ENCODE measurements at places on chromosomes 7 and 10.
A peak's percentile ranks its signal among the peaks of the same experiment; 100 is the strongest.

GRCh38 chr7:69177461-69177861, 420.8 kb upstream of the AUTS2 start:
- DNase-seq, result no peak

GRCh38 chr10:124532106-124532641, 70.6 kb downstream of the LHPP start:
- no peak for DNase-seq

DNA sequence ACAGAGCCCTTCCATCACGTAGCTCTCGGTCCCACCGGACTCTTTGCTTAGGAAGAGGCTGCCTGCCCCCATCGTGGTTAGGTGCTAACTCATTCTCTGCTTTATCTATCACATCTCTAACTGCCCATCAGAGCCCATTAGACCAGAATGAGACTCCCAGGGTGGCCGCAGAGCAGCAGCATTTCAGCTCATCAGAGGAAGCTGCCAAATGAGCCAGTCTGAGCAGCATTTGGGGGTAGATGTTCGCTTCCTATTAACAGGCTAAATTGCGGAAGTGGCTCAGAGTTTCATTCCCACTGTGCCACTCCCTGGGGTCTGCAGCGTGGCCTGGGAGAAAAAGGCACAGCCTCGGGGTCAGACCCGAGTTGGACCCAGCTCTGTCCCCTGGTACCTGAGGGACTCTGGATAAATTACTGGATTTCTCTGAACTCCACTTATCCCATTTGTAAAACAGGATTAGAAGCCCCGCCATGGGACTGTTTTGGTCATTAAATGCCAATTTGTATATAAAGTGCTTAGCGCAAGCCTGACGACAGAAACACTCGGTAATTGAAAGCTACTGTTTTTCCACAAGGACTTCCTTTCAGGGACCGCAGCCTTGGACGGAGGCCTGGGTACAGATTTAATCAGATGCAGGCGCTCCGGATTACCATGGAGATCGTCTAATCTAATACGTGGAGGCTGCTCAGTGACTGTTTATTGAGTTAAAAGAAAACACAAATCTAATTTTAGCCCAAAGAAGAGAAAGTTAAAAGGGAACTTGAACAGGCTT, 73.8 kb upstream of the PRLHR start:
- peak; percentile 25 for DNase-seq

- no peak for DNase-seq
Measured at GRCh38 chr7:66683770-66684123, 55.1 kb downstream of the KCTD7 start.

GRCh38 chr7:74252893-74253292, 1.3 kb downstream of the RFC2 start:
- DNase-seq, result no peak

DNA sequence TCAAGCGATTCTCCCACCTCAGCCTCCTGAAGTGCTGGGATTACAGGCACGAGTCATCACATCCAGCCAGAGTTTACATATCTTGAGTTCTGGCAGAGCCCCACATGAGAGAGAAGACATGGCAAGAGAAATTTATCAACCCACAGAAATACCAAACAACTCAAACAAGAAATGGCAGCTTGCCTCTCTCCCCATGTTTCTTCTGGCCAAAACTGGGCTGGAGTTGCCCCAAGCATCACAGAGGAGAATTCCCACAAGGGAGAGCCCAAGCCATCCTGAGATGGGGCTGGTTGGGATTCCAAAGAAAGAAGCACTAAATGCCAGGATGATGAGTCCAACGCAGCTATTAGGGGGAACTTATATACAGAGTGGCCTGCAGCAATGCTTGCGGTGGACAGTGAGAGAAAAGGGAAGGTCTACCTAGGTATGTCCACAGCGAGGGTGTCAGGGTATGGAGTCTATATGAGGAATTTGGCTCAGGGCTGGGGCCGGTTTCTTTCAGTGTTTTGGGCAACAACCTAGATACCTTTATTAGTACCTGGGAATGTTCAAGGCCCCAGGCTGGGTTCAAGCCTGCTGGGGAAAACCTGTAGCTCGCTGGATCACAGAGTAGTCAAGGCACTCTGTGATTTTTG, 14.5 kb upstream of the PAX4 start:
- DNase-seq, result no peak

DNA sequence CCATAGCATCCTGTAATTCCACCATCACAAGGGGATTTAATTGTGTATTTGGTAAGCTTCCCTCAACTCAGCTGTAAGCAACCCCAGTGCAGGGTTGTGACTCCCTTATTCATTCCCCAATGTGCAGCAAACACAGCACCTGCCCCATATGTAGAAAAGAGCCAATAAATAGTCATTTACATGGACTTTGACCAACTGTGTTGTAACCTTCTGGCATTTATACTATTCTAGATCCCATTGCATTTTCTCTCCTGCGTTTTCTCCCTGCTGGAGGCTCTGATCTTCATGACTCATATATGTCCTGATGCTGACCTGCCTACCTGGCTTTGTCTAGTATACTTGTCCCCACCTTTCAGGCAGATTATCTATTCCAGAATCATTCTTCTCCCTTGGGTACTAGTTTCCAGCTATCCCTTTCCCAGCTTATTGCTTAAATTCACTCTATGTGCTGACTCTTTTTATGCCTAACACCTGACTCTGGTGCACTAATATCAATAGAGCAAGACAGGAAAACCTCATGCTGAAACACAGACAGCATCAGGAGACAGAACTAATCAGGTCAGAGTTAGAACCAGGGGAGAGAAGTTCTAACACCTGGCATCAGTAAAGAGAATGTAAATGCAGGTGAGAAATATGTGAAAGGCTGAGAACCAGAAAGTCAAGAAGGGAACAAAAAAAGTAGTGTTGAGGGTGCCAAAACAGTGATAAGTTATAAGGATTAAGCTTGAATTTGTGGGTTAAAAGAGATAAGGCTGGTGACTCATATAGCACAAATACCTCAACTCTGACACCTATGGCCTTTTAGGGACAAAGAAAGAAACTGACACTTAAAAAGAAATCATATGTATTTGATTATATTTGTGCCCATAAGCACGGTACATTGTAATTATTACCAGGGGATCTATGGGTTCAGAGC, 402.7 kb downstream of the IPMK start:
- no peak for DNase-seq

DNA sequence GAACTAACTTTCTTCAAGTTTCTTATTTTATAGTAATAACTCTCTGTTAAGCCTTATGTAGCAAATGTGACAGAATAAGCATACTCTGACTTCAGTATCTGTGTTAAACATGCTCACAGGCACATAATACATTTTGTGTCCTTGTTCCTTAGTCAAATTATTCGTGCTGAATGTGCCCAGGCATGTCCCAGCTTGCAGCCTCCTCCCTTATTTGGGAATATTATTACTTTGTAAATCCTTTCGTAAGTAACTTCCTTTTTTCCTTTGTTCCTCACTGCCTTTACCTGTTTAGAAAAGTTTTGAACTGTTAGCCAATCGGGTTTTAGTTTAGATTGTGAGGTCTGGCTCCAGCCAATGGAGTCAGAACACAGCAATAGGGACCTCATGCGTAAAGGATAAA, 46.9 kb downstream of the GALNT11 start:
- no peak for DNase-seq
